ENCODE measurements at places on chromosomes 13 and 19.

- DNase-seq = no peak
Observed at GRCh38 chr13:60788156-60788829, 391.3 kb downstream of the TDRD3 start.

DNA sequence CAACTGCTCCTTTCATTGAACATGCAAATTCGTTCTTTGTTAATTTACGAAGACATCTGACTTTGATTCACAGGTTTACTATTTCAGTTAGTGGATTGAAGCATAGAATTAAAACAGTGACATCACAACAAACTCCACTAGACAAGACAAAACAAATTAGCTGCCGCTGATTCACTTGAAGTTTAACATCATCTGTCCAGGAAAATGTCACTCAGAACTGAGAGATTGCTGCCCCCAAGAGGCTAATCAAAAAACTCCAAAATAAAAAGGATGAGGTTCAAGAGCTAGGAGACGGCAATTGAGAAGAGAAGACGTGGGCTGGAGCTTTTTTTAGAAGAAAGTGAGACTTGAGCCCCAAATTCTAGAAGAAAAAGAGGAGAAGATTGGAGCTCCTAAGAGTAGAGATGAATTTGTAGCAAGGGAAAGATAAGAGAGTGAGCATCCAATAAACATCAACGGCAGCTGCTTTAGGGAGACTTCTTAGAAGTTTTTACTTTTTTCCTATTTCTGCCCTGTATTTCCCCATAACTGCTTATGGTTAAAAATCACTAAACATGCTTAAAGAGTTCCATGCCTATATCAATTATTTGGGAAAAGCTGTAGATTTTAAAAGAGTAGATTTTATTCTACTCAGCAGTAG lies 40.8 kb upstream of the TPP2 start:
- DNase-seq = peak; percentile 35

- DNase-seq = no peak
Observed at GRCh38 chr19:3732108-3732507, 23.9 kb downstream of the TJP3 start.

DNA sequence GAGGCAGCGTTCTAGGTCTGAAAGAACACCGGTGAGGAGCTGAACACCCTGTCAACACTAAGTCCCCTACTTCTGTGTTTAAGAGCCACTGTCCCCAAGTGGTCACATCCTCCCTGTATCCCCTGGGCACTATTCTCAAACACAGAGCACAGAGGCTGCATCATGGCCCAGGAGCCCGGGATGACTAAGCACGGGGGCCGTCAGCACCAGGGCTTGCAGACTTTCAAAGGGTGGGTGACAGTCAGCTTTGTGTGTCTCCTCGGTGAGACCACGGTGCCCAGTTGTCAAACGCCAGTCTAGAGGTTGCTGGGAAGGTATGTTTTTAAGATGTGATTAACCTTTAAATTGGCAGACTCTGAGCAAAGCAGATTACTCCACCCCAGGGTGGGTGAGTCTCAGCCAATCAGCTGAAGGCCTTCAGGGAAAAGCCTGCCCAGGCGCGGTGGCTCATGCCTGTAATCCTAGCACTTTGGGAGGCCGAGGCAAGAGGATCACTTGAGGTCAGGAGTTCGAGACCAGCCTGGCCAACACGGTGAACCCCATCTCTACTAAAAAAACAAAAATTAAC lies 8.0 kb downstream of the MAP2K2 start:
- DNase-seq = no peak

DNA sequence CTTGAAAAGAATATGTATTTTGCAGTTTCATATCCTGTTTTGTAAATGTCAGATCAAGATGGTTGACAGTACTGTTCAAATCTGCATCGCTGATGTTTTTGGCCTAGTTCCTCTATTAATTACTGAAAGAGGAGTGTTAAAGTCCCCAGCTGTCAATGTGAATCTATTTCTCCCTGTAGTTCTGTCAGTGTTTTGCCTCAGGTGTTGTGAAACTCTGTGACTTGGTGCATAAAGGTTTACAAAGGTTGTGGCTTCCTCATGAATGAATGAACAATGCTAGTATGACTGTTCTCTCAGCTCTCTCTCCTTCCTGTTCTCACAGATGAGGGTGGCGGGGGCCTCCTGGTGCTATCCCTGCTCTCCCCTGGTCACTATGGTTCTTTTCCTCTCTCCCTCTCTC lies 142.4 kb downstream of the MYCBP2 start:
- DNase-seq = peak; percentile 2

DNA sequence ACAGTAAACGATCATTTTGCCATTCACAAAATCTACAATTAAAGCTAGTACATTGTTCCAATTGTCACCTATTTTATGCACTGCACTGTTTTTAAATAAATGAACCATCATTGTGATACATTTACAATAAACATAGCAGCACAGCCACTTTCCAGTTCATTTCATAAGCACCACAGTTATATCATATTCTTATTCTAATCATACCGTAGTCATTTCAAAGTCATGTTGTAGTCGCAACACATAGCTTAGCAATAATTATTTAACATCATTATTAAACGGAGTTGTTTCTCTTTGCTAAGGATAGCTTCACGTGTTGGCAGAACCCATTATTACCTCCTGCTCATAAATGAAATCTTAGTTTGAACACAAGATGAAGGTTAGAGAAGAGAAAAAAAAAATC lies 2.2 kb upstream of the PCDH9 start:
- DNase-seq = no peak

- DNase-seq = no peak
Observed at GRCh38 chr19:51029718-51030117, 3.3 kb upstream of the KLK11 start.

DNA sequence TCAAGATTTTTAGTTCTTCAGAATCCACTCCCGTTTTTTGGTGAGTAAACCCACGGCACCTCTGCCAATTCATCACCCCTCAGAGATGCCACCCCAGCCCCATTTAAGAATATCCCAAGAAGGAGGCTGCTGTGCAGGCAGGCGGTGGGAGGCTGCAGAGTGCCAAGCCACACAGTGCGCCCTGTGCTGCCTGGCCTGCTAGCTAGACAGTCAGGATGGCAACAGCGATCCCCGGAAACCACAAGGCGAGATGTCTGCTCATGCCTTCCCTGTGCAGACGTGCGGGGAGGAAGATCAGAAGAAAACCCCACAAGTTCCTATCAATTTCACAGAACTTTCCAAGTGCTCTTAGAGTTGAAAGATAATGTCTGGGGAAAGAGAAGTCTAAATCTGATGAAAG lies 64.8 kb upstream of the GPR183 start:
- DNase-seq = peak; percentile 77

DNA sequence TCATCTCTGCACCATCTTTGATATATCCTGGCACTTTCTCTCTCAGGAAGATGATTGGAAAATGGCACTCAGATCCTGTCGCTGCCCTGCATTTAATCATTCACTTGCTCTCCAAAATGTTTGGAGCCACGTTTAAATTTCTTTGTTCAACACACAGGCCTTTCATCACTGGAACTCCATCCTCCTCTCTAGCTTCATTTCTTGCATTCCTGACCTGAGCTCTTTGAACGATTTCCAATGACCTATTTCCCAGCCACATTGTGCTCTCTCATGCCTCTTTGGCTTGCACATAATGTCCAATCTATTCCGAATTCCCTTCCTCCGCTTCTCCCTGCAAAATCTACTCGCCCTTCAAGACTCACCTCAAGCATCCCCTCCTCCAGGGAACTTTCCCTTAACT lies 287.4 kb upstream of the NBEA start:
- DNase-seq = no peak

GRCh38 chr13:49791711-49792549 lies 552 bp downstream of the KPNA3 start:
- DNase-seq = peak; percentile 48

GRCh38 chr13:58594747-58595600 lies 963.4 kb downstream of the PCDH17 start:
- DNase-seq = no peak

GRCh38 chr19:8665468-8666213 lies 33.0 kb downstream of the ACTL9 start:
- no peak for DNase-seq

DNA sequence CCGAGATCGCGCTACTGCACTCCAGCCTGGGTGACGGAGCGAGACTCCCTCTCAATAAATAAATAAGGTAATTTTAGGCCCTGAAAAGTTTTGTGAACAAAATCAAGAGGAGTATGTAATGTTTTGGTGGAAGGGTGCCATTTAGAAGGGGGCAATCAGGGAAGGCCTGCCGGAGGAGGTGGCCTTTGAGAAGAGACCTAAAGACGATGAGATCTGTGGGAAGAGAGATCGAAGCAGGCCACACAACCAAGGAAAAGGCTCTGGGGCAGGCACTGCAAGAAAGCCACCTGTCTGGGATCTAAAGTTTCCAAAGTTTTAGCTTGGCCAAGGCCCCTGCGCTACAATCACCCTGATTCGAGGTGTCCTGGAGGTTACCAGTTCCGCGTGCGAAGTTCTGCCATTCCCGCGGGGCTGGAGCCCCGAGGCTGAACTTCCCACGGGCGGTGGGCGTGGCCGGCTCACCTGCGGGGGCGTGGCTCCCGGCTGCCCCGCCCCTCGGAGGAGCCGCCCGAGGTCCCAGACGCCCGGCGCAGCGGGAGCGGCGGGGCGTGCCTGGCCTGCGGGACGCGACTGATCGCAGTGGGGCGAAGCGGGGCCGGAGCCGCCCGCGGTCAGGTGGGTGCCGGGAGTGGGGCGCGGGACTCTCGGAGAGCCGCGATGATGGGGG lies at the start of gene KLC3:
KLC3 (plus strand) TSS at position 519 of the 667 bp plus-strand sequence. CDS start 4,792 bp downstream, outside the sequence.
- peak; percentile 36 for DNase-seq

DNA sequence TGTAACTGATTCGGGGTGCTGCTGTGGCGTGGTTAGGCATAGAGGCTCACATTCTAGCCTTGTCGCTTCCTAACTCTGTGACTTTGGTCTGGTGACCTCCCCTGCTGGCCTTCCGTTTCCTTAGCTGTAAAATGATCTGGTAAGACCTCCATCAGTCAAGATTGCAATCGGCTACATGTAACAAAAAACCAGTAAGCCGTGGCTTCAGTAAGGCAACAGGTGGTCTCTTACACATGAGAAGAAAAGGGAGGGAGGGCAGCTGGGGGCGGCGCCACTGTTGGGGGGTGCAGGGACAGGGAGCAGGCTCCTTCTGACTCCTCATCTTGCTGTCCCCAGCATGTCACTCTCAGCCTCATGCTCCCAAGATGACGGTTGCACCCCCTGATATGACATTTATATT lies 148.0 kb downstream of the SIPA1L3 start:
- no peak for DNase-seq

DNA sequence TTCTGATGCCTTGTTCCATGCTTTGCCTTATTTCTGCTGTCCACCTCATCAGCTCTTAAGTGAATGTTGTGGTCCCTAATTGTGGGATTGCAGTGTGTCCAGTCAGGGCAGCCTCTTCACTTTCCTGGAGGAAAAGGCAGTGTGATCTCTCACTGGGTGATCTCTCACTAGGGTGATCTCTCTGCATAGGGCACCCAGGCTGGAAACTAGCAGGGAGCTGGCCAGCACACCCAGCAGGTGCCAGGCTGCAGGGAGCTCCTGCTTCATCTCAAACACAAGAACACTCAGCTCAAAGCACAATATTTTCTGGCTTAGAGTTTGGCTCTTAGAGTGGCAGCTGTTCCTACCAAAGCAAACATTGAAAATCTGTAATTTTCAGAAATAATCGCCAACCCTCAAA lies 36.5 kb upstream of the TSHZ3 start:
- DNase-seq = no peak

GRCh38 chr19:32599258-32599657 lies 18.3 kb downstream of the PDCD5 start:
- no peak for DNase-seq

DNA sequence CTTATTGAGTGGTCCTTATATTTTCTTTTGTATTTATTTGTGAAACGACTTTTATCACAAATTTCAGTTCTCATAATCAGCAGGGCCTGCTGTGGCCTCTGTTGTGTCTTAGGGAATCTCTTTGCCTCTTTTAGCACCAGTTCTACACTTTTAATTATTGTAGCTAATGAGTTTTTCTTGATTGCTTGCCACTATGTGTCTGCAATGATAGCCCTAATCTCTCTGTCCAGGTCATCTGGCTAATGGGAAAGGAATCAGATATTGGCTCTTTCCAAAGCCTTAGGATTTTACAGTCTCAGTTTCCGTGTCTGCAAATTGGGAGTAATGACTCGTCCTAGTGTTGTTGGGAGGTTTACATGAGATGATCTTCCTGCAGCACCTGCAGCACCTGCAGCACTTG lies 10.2 kb downstream of the WDFY2 start:
- no peak for DNase-seq

DNA sequence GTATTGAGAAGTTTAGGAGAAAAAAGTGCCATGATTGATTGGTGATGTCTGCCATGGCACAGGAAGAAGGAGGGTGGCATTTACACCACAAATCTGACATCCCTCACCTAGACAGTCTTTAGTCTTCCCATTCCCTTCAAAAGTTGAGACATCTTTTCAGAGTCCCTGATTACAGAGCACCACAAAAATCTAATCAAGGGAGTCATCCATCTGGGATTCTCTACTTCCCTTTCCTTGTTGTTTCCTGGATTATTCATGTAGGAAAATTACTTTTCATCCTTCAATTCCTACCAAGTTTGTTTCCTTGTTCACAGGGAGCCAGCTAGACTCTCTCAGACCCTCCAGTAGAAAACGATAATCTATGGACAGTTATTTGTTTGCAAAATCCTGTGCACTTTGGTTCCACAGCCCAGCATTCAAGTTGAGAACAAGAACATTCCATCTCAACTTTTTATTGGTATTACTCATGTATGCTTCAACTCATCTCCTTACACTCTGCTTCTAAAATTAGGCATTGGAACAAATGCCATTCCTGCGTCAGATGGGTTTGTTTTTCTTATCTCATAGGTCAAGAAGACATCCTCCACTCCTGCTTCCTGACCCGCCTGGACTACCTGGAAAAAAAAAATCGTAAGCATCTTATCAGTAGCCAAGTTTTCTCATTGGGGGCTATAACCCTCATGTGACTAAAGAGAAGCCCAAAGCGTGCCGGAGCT lies 259.9 kb downstream of the FOXO1 start:
- DNase-seq = no peak

GRCh38 chr13:113802761-113803160 lies 43.7 kb downstream of the TMEM255B start:
- no peak for DNase-seq

GRCh38 chr19:10003271-10003670 lies 7.0 kb downstream of the COL5A3 start:
- DNase-seq = no peak

DNA sequence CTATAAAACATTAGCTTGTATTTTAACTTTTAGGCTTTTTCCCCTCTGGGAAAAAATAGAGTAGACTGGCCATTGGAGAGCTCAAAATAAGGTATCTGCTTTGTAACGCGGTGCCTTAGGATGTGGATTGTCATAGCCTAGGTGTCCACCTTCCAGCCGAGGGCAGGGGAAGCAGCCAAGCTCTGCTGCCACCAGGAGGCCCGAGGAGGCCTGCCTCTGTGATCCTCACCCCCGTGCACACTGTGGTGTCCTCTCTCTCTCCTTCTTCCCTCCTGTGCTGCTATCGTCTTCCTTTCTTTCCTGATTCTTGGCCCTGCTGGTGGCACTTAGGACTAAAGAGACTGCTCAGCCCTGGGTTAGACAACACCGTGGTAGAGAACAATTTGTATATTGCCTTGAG lies 11.3 kb downstream of the HNRNPM start:
- DNase-seq = no peak
